ENCODE measurements at places on chromosomes 3 and 15.

- no peak for DNase-seq
These were observed 15.5 kb downstream of the UMPS start for GRCh38 chr3:124745756-124746155.

DNA sequence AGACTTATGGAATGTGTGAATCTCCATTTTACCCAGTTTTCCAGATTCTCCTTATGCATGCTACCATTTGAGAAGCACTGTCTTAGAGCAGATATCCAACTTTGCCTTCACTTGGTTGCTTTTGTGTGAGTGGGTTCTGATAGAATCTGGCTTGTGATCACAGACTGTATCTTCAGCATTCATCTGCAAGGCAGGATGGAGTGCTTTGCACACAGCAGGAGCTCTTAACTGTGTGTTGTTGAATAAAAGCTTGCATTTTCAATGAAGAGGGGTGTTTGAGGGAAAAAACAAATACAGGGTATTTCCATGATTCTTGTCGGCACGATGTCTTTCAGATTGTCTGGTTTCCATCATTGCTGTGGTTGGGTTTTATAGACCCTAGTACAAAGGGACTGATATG lies 24.4 kb downstream of the IL1RAP start:
- no peak for DNase-seq

DNA sequence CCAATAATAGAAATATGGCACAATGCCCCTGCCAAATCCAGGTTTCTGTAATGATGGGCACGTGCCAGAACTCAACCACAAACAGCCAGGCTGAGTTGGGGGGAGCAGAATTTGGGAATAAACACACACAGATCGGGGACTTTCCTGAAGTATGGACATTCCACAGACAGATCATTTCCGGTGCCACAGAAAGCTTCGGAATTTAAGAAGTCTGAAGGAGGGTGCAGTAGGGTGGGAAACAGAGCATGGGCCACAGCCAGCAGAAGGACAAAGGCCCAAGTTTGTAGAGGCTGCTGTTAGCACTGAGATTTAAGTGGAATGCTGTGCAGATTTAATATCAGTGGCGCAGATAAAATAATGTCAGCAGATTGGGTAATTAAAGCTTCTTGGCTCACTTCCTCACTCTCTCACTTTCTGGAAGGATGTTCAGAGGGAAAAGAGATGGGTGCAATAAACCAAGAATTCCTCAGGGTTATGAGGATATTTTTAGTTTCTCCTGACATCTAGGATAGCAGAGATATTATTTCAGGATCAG lies 67.4 kb downstream of the MYLK start:
- DNase-seq: no peak

GRCh38 chr3:69161587-69162307 lies 39.4 kb upstream of the LMOD3 start:
- DNase-seq: no peak

- DNase-seq: no peak
These were observed 276.0 kb downstream of the SOX2 start for GRCh38 chr3:181987736-181988135.

DNA sequence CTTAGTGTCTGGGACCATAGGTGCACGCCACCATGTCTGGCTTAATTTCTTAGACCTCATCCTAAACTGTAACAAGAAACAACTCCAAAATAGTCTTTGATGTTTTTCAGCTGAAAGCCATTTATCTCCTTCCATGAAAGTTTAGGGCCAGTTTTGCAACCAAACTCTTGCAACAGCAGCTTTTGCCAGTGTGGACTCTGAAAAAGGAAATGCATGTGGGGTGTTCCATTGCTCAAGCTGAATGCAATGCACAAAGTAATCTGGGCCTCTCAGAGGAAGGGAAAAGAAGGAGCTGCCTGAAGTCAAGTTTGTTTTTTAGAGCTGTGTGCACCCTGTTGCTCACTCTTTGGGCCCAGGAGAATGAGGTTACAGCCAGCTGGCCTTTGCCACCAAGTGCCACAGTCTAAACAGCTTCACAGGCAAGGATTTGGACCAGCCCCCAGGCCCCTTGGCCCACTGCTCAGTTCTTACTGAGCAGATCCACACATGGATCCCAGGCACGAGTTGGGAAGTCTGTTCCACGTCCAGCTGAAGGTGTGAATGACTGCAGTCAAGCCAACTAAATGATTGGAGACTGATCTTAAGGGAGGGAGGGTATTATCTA lies 212.3 kb upstream of the LRRFIP2 start:
- no peak for DNase-seq

GRCh38 chr15:69375151-69375790 lies 38.9 kb upstream of the KIF23 start:
- DNase-seq: no peak

DNA sequence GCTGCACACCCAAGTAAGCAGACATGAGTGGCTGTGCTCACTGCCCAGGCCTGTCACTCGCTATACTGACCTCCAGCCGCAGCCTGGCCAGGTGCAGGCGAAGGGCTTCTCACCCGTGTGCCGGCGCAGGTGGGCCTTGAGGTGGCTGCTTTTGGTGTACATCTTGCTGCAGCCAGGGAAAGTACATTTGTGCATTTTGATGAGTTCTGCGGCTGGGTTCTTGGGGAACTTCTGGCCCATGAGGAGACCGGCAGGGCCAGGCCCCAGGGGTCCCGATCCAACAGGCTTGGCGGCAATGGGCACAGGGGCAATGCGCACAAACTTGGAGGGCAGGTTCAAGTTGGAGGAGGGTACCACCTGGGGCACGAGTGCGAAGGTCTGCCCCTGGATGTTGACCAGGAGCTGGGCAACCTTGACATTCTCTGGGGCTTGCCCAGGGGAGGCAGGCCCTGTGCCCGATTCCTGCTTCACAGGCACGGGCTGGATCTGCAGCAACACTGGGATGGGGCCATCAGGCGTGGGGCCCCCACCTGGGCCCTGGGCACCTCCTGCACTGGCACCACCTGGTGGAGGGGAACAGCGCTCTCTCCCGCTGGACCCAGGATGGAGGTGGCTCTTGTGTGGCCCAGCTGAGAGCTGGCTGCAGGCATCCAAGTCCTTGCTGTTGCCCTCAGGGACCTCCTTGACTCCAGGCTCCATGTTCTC lies 5.3 kb downstream of the KLF15 start:
- DNase-seq: peak; percentile 66

- DNase-seq: no peak
These were observed 3.1 kb upstream of the SLMAP start for GRCh38 chr3:57753016-57753415.

- DNase-seq: no peak
These were observed 705 bp downstream of the NIPA2 start for GRCh38 chr15:22839046-22839695.

DNA sequence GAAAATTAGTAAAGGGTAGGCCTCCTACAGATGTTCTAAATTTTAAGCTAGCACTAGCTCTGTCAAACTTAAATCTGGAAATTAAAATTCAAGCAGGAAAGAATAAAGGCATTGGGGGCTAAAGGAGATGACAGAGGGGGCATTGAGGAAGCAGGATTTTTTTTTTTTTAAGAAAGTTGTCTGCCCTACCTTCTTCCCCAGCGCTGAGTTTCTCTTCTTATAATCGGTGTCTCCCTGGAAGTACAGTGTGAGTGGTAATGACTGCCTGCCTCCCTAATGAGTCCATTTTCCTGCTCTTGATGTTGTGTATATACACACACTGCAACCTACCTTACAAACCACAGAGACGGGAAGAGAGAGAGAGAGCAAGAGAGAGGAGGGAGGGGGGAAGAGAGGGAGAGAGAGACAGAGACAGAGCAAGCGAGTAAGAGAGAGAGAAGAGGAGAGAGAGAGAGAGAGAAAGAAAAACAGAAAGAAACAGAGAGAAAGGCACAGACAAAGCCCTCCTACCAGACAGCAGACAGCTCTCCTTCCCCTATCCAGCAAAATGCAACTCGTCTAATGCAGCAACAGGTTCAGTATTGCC lies 47.0 kb downstream of the ZBTB20 start:
- DNase-seq: no peak

- peak; percentile 36 for DNase-seq
These were observed 129.8 kb downstream of the NSMCE3 start for GRCh38 chr15:29139540-29140459.

DNA sequence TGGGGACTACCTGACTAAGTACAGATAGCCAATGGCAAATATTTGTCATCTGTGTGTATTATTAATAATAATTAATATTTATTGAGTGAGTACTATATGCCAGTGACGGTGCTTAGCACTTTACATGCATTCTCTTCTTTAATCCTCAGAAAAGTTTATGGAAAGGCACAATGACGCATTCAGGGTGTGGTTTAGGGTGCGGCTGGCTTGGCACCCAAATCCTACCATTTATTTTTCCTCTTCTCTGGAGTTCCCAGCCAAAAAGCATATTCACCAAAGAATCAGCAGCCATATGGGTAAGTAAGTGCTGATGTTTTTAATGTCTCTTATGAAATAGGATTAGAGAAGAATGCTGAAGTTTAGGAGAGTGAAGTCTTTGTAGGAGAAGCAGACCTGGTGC lies 140.4 kb upstream of the TP63 start:
- no peak for DNase-seq

GRCh38 chr3:37956723-37957538 lies 33.7 kb upstream of the VILL start:
- no peak for DNase-seq

GRCh38 chr3:107690522-107691138 lies 167.9 kb downstream of the BBX start:
- DNase-seq: no peak

- no peak for DNase-seq
These were observed 595 bp downstream of the DPH6 start for GRCh38 chr15:35545316-35545823.

GRCh38 chr3:66029443-66029842 lies 9.3 kb downstream of the MAGI1 start:
- DNase-seq: no peak

DNA sequence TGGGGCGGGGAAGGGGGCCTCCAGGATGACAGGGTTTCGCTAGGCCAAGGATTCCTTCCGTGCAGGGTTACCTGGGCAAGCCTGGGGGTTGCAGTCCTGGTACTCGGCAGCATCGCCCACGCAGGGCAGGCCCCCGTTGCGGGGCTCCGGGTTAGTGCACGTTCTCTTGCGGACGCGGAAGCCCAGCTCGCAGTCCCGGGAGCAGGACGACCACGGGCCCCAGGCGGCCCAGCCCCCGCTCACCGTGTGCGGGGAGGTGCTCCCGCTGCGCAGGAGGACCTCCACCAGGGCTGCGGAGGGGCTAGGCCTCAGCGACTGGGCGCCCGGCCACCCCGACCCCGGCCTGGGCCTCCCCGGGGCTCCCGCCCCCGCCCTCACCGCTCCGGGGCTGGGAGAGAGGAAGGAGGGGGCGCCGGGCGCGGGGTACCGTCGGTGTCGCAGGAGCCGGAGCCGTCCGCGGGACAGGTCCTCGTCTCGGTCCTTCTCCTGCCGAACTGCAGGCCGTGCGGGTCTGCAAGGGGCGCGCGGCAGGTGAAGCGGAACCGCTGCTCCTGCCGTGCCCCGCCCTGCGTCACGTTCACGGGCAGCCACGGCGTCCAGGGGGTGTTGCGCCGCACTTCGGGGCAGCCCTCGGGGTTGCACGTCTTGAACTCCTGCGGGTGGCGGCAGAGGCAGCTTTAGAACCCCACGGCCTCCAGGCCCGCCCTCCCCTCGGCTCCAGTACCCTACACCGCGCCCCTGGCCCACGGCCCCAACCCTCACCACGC lies 114.6 kb downstream of the SEMA5B start:
- peak; percentile 74 for DNase-seq

DNA sequence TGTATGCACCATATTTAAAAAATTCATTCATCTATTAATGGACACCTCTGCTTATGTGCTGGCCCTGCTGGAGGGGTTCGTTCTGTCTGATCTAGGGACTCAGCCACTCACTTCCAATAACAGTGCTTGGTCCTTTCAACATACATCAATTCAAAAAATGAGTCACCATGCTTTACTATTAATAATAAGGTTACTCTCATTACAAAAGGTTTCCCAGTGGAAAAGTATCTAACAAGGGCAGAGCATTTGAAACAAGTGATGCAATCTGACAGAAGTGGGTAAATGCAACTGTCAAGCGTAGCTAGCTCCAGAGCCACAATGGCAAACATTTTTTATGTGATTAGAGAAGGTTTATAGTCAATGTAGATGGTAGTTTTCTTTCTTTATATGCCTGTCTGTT lies 67.9 kb upstream of the TNIK start:
- no peak for DNase-seq

DNA sequence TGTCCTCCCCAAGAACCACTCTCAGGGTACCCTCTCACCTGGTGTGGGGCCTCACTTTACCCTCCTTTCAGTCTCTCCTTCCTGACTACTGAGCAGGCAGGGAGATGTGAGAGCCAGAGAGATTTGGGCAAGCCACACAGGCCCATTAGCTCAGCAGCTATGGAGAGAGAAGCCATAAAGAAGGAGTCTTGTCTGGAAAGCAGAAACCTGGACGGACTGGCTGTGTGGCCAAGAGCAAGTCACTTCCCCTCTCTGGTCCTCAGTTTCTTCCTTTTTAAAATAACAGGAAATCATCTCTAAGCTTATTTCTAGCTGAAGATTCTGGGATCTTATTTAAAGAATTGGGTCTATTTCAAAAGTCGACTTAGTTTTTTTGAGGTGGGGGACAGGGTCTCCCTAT lies 65.8 kb upstream of the ZNF148 start:
- peak; percentile 31 for DNase-seq

GRCh38 chr3:115834068-115834467 lies 210.8 kb downstream of the GAP43 start:
- no peak for DNase-seq

GRCh38 chr3:9135526-9135925 lies 113.9 kb downstream of the SRGAP3 start:
- DNase-seq: no peak

DNA sequence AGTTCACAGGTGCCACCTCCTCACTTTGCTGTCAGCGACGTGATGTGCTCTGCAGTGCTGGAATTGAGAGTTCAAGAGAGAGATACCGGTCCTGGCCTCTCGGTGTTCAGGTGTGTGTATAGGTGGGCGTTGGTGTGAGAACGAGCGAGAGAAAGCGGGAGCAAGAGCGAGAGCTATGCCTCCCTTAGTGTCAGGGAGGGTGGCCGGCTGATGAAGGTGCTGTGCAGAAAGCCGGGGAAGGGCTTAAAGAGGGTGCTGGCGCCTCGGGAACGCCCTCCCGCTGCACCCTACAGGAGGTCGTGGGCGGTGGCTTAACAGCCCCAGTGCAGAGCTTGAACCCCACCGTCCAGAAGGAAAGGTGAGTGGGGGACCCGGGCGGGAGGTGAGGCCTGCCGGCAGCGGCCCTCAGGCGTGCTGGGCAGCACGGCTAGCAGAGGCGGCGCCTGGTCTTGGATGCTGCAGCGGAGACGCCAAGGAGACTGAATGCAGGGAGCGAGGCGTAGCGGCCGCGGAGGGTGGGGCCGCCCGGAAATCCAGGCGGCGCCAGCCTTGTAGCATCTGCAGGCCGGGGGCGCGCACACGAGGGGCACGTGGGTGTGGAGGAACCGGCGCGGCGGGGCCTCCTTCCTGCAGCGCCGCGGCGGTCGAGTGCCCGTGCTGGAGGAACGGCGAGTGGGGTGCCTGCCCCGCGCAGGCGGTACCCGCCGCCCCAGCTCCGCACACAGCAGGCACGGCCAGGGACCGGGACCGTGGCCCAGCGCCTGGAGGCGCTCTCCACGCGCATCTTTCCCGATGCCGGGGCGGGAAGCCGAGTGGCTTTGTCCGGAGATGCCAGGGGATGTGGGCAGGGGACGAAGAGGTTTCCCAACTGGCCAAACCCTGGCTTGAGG lies 246.8 kb upstream of the TOPAZ1 start:
- no peak for DNase-seq
